Stimulated activated CD8-positive, alpha-beta memory T cell treated with anti-CD3 and anti-CD28 coated beads, Interleukin-15, amount 100 ng/mL, for 1 hour (primary cell): ENCODE measurements at places on chromosomes 1 and 21.

- no peak for DNase-seq
These were observed 29.3 kb downstream of the KIRREL1 start for GRCh38 chr1:158022554-158023312.

GRCh38 chr1:204384636-204385352 is 25.1 kb upstream of the PLEKHA6 start:
- DNase-seq = no peak

GRCh38 chr1:193613041-193613440 is 426.6 kb upstream of the B3GALT2 start:
- DNase-seq = no peak

DNA sequence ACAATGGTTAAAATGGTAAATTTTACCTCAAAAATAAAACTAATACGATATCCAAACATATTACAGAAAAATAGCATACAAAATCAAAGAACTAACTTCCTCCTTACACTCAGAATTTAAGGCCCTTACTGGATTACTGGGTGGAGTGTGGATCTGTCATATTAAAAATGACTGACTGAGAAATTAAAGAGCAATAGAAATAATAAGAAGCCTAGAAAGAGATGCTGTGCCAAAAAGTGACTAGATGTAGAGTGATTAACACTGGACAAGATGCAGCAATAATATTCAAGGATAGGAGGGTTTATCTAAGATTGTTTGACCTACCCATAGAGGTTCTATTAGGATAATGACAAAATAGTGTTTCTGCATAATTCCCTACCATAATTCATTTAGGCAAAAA is 424.3 kb downstream of the SETD4 start:
- no peak for DNase-seq

DNA sequence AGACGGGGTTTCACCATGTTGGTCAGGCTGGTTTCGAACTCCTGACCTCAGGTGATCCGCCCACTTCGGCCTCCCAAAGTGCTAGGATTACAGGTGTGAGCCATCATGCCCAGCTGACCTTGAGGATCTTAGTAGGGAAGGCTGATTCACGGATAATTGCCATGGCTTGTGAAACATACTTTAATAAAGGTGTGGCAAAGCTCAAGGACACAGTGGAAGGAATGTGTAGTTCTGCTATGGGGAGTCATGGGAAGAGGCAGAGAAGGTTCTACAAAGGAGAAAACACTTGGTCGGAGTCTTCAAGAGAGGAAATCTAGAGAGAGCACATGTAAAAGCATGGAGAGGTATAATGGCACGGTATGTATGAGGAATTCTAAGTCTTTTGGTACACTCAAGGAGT is 12.7 kb upstream of the PTCH2 start:
- DNase-seq = no peak

- DNase-seq = no peak
These were observed 156.0 kb downstream of the PDE4B start for GRCh38 chr1:65948609-65949229.

DNA sequence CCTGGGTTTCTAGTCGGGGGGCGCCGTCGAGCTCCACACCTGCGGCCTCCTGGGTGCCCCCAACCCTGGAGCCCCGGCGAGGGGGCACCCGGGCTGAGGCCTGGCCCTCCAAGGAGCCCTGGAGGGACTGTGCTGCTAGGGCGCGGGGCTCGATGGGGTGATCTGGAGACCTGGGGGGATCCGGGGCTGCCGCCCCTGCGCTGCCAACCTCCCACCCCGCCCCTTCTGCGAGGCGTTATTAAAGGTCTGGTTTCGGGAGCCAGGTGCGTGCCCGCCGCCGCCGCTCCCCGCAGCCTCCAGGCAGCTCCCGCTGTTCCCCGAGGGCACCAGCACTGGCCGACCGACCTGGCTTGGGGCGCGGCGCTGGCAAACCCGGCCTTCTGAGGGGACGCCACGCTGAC is 746 bp upstream of the POFUT2 start:
- DNase-seq = no peak
